GM18507 (cell line): ENCODE measurements at places on chromosomes 12 and 14.

GRCh38 chr12:68613209-68613904 is 2.7 kb downstream of the RAP1B start:
- no peak for DNase-seq

- DNase-seq, result no peak
These were observed 291.3 kb downstream of the ACSS3 start for GRCh38 chr12:81369175-81369574.

DNA sequence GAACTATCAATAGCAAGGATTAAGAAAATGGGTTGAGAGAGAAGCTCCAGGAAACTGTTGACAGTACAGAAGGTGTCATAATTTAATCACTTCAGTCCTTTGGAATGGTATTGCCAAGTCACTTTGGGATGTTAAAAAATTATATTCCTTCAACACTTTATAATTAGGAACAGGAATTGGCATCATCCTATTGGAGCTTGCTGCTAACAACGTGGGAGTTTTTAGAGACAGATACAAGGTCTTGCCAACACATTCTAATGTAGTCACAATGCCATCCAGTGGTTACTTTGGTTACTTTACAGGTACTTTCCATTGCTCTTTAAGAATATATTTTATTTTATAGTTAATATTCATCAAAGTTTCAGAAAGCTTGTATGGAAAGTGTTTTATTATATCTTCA is 310.1 kb downstream of the SYT1 start:
- no peak for DNase-seq

GRCh38 chr14:100110816-100111215 is 45.6 kb downstream of the EVL start:
- DNase-seq, result no peak

DNA sequence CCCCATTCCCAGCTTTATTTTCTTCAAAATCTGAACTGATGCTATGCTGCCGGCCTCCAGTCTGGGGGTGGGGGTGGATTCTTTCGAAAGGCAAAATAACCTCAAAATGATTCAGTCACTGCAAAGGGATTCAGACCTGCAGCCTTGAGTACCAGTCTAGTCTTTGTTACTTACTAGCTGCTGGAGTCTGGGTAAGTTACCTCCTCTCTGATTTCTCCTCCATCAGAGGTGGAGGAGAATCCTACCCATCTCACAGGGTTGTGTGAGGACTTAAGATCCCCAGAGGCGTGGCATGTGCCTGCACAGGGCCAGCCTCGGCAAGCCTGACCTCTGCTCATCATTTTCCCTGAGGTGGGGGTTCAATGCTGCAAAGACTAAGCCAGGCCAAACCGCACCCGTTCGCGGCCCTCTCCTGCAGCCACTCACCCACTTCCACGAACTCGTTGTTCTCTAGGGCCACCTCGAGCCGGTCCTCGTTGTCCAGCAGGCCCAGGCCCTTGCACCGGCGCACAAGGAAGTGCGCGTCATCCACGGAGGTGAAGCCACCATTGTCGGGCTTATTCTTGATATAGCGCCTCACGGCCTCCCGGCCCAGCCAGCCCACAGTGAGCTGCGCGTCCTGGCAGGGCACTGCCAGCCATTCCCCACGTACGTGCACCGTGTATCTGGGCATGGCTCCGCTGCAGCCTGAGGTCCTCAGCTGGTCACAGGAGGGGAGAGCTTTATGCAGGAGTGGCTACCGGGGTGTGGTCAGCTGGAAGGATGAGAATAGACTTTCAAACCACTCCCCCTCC is 709 bp downstream of the HAL start:
- no peak for DNase-seq

- no peak for DNase-seq
These were observed 285.5 kb downstream of the KCNH5 start for GRCh38 chr14:62759796-62760195.

GRCh38 chr12:128109236-128109635 is 157.7 kb upstream of the TMEM132C start:
- DNase-seq, result no peak

DNA sequence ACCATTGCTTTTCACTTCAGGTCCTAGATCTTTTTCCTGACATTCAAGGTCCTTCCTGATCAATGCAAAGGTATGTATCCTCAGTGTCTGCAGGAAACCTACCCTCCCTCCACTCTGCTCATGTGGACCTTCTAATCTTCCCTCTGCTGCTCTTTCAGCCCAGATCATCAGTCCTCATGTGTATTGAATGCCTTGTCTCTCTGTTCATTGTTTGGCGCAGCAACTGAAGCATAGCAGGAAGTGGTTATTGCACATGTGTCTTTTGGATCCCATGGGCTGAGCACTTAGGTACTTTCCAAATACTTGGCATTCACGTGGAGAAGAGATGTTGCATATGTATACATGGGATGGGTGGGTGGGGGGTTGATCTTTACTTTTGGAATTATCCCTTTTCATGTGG is 4.3 kb upstream of the NIN start:
- DNase-seq, result no peak

- no peak for DNase-seq
These were observed 14.9 kb upstream of the IFT81 start for GRCh38 chr12:110109037-110109836.

DNA sequence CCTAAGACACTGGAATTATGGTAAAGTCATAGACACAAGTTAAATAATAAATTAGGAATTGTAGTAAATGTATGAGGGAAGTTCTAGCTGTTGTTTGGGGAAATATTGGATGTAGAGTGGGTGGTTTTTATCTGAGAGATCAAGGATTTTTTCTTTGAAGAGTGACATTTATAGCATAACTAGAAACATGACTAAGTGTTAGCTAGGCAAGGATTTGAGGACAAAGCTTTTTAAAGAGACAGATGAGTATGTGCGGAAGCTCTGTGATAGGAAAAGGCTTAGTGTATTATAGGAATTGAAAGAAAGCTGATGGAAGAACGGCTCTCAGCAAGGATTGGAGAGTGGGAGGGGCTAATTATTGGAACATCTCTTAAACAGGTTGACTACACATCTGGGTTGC is 24.5 kb downstream of the PDZRN4 start:
- no peak for DNase-seq

- DNase-seq, result no peak
These were observed 464.6 kb downstream of the PCNX1 start for GRCh38 chr14:71371711-71372396.

DNA sequence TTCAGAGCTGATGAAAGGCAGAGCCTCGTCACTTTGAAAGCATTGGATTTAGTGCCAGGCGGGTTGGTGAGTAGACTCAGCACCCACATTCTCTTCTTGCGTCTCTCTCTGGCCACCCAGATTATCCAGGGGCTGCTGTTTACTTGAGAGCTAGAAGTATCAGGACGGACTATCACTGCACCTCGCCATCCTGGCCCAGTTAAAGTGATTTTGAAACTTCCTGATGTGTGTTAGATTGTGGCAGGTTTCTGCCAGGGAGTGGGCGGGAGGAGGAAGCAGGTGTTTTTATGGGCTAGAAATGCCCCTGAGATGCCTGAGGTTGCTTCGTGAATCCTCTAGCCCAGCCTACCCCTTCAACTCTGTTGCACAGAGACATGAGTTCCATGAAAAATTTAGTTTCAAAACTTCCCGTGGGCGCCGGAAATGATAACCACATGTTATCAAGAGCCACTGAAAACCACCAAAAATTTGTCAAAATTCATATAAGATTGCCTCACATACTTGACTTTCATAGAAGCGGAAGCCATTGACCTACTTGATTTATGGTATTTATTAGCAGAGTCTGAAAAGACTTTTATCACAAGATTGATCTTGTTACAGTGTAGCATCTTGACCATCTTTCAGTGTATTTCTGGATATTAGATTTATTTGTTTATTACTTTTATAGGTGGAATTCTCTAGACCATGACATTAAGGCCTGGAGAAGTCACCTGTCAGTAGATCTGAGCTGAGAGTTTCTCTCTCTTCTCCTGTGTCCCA is 466.0 kb downstream of the RAD51B start:
- DNase-seq, result no peak

DNA sequence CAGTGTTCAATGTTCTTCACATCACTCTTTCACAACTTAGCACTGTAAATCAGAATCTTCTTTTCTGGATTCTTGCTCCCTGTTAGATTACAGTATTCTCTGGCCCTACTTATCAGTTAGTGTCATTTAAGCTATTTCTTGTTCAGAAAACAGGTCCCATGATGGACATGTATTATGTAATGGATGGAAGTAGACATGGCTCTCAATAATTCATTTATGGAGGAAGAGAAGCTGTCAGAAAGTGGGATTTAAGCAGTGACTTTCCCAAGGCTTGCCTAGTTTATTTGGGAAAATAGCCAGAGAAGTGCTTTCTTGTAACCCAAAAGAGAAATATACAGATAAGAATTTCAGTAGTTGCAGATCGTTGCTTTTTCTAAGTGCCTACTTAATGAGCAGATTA is 1.6 kb downstream of the ERC1 start:
- DNase-seq, result no peak

DNA sequence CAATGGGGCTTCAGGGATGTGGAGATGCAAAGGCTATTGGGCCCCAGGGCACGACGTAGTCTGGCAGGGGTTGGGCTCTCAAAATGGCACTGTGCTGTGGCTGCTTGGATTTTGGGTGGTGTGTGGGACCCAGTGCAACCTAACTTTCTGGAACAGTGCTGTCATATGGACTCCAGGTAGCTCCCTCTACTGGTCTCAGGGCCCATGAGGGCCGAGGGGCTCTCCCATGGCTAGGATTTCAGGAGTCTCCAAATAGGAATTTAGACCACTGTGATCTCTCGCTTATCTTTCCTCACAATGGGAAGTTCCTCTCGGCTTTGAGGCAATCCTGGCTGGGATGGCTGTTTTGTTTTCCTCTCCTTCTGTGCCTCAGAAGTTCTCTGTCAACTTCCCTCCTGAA is 68.2 kb upstream of the MUCL1 start:
- DNase-seq, result no peak

GRCh38 chr14:20692116-20692751 is 3.7 kb downstream of the ANG start:
- DNase-seq, result no peak

- DNase-seq, result no peak
These were observed 173.2 kb upstream of the MYL2 start for GRCh38 chr12:111093428-111094142.

DNA sequence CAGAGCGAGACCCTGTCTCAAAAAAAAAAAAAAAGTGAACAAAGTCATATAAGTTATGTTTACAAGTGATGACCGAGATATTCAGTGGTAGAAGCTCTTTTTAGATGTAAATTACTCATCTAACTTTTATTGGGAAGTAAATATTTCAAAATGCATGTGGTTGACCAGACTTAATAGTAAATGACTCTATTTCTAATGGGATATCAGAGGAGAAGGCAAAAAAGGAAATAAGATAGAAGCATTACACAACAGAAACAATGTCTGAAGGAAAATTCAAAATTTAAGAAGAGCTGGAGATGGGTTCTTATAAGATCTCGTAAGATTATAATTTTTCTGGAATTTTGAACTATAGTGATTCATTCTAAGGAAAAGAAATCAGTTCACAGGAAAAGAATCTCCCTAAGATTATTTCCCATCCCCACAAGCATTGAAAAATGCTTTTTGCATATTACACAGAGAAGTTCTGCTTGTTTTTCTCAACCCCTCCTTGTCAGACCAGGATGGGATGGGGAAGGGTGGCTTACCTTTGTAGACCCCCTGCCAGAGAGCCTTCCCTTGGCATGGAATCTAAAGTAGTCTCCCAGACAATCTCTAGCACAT is 63.1 kb upstream of the STK38L start:
- DNase-seq, result no peak

DNA sequence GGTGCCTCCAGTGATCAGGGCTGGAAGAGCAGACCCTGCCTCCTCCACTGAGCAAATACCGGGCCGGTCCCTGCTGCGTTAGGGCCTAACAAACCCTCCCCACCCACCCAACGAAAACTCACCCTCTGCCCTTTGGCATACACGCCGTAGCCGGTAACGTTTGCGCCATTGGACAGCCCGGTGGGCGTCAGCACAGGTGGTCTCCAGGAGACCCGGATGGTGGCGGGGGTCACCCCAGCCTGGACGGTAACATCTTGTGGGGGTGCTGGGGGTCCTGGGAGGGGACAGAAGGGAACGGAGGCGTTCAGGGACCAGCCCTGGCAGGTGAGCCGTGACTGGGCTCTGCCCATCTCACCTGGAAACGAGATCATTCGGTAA is 100.5 kb downstream of the PIWIL1 start:
- no peak for DNase-seq

GRCh38 chr12:52121824-52122539 is 42.5 kb downstream of the SMIM41 start:
- peak; percentile 62 for DNase-seq

- DNase-seq, result no peak
These were observed 16.0 kb upstream of the ENDOU start for GRCh38 chr12:47741340-47741703.

GRCh38 chr14:32835924-32836323 is 102.8 kb upstream of the NPAS3 start:
- no peak for DNase-seq

- DNase-seq, result no peak
These were observed 141.3 kb upstream of the HIF1A start for GRCh38 chr14:61553730-61554641.

DNA sequence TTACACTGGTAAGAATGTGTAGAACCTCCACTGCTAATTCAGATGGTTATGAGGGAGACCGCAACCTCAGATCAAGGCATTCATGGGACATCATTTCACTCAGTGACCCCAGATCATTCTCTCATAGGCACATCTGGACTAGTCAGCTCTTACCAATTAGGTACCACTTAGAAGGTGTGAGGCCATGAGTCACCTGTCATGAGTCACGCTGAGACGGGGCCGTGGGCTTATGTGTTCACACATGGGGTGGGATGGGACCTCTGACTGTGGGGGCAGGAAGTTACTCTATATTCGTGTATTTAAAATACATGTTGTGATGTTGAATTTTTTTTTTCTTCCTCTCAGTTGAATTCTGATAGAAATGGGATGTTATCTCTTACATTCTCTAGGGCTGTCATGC is 55.9 kb downstream of the CCDC92 start:
- no peak for DNase-seq

DNA sequence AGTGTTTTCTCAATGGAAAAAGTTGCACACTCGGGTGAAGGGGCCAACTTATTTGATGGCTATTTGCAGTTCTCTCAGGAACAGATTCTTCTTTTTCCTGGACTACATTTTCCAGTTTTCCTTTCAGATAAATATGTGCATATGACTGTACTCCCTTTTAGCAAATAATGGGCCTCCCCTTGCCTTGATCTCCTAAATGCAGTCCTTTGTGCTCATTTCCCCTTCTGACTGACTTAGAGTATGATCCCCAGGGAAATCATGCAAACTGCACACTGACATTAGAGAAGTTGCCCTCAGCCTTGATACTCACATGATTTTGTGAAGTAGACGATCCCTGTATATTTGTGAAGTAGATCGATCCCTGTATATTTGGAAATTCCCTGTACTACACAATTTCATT is 492.9 kb upstream of the NOVA1 start:
- DNase-seq, result no peak

GRCh38 chr12:104953323-104953722 is 4.8 kb downstream of the SLC41A2 start:
- DNase-seq, result no peak

- no peak for DNase-seq
These were observed 60.2 kb downstream of the TBX3 start for GRCh38 chr12:114623737-114624136.

DNA sequence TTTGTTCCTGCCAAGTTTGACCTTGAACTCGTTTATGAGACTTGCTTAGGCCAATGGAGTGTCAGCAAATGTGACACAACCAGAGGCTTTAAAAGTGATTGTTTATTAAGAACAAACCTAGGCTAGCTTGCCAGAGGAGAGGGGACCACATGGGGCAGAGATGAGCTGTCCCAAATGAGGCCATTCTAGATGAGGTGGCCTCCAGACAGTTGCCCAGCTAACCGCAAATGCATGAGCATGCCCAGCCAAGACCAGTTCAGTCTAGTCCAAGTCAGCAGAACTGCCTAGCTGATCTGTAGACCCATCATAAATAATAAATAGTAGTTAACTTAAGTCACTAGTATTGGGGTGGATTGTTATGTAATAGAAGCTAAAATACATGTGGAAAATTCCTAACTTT is 172.8 kb upstream of the DYRK2 start:
- no peak for DNase-seq
